ENCODE measurements at places on chromosomes 5 and 9. TPM values are rescaled to one million over a fixed set of nuclear protein-coding genes. Genes with fewer than 3 reads are reported as not detected.

Gene IARS1
- total RNA-seq = 40.1 TPM

Gene STARD4
- total RNA-seq = 11.8 TPM

Gene BASP1
- total RNA-seq = 18.4 TPM

Gene BRD8
- total RNA-seq = 27.3 TPM

Gene MYOT
- total RNA-seq = 29.7 TPM

Measured in right atrium auricular region (tissue), 2 donors.